Left cardiac atrium (tissue), 4 donors: ENCODE measurements at places on chromosomes 6 and 20.

DNA sequence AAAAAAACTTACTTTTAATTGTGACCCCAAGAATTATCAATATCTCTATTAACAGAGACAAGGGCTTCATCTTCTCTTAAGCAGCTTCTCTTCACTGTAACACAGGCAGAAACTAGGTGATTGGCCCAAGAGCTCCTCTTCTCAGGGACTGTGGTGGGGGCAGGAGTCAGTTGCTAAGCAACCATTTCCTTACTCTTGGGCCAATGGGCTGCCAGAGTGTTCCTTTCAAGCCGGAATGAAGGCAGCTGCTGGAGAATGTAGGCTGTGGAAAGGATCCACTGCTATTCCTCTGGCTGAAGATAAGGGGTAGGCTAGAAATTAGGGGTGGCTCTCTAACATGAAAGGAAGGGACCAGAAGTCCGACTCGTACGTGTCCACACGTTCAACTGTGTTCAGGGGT lies at the start of gene SEL1L2:
TSS of gene SEL1L2 (minus strand) at position 150 of the 400 bp plus-strand sequence. CDS start at position 70, 80 bp downstream.
- DNase-seq: no peak

DNA sequence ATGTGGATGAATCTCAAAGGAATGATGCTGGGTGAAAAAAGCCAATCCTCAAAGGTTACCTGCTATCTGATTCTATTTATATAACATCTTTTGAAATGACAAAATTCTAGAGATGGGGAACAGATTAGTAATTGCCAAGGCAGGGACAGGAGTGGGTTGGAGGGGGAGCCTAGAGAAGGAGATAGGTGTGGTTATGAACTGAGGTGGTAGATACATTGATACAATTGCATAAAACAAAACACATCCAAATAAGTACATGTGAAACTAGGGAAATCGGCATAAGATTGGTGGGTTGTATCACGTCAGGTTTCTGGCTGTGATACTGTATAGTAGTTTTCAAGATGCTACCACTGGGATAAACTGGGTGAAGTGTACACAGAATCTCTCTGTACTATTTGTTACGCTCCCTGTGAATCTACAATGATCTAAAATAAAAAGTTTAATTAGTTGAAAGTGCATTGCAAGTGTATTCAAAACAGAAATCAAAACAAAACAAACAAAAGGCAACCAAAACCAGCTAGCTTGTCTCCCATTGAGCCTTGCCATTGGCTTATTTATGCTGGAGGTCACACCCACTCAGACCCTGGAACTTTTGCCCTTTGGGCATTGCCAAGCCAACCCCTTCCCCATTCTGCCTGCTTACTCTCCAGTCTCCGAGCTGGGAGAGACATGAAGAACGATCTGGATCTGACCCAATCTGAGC lies 27.8 kb downstream of the PPP1R16B start:
- no peak for DNase-seq

DNA sequence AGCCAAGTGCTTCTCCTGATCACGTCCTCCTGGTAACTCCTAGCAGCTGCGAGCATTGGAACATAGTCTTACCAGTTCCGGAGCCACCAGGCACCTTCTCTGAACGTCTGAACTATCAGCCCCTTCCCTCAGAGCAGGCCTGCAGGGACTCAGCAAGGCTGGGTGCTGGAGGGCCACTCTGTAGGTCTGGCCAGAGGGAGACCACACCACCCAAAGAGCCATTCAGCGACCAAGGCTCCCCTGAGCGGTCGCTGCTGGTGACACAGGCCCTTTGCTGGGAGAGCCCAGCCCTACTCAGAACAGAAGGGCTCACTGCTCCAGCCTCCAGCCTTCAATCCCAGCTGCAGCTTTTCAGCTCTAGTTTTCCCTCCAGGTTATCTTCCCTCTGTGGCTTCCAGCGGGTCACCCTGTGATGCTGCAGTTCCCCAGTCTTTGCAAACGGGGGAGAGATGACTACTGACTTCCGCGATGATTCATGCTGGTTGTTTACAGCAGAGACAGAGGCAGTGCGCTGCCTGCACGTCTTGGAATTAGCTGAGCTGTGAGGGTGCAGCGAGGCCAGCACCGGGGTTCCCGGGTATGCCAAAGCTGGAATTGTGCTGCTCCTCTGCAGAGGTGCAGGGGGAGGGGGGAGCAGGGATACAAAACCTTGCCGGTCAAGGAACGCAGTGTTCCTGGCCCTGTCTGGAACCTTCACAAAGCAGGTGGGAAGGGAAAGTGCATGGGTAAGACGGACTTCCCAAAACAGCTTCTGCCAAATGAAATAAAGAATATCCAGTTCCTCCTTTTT lies 161.4 kb downstream of the LY86 start:
- peak; percentile 52 for DNase-seq

DNA sequence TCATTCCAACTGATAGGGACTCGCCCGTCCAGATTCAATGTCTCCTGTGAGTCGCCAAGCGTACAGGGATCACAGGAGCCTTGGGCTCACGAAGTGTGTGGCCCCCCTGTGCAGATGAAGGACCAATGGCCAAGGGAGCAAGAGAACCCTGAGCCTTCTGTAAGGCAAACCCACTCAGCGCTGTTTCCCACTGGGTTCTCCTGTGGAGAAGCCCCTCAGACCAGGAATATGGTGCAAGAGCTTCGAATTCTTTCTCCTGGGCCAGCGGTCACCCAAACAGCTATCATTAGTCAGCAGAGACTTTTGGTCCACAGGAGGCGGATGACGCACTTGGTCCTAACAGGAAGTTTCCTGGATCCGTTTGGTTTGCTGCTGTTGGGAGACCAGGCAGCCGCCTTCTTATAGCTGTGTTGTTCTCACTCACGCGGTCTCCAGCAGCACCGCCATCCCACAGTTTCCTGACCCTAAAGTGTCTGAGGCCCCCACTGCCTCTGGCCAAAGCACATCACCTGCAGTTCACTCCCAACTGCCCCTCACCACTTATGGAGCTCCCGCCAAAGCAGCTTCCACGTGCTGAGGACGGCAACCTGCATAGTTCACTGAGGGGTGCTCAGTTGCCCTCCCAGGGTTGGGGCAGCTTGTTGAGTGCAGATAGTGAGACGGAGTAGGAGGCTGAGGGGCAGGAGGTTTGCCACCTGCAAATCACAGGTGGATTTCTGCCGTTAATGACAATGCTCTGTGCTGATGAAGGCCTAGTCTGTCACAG lies 268.6 kb downstream of the ERMARD start:
- DNase-seq: no peak

GRCh38 chr6:36033935-36034334 lies 6.3 kb downstream of the MAPK14 start:
- no peak for DNase-seq

DNA sequence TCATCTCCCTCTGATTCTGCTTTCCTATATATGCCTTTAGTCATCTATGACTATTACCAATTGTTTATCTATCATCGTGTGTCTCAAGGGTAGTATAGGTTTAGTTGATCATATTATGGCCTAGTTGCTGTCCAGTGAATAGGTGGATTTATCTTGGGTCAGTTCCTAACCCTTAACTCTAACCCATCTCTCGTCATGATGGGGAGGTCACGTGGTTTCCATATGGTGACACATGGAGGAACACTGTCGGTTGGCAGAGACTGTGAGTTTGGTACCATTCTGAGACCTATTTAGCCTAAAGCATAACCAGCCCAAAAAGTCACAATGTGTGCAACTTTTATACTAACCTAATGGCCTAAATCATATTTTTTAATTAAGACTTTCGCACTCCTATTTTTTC lies 103.5 kb downstream of the SAMD5 start:
- DNase-seq: no peak

DNA sequence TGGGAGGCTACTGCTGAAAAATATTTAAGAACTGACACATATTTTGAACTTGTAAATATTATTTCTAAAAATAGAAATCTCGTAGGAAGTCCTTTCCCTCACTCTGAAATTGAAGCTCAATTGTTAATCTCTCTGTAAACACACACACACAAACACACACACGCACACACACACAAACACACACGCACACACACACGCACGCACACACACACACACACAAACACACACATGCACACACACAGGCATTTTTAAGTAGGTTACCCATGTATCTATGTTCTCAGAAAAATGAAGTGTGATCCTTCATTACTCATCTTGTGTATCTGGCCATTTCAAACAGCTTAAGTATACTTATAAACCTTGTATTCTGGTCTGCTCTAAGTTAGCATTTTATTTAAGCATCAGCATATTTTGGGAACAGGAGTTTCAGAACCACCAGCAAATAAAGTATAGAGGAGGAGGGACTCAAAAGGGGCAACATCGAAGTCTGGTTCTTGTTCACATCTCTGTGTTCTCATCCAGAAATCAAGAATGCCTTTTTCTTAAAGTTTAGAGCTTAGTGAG lies 11.6 kb downstream of the CCN6 start:
- DNase-seq: no peak

GRCh38 chr6:20200761-20201630 lies 11.3 kb downstream of the MBOAT1 start:
- no peak for DNase-seq

DNA sequence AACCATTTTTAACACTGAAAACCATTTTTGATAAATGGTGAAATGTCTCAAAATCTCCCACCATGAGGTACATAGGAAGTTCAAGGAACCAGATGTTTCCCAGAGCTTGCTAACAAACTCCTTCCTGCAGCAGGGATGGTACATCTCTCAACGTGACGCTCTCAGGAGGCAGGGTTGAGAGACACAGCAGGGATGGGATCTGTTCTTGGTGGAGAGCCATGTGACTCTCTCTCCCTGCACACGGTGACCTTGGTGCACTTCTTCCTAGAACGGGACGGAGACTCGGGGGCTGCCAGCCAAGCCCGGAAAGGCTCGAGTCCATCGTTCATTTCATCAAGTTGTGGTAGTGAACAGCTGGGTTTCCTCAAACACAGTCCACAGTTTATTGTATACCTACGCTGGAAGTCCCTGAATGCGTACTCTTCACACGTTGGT lies 94.2 kb downstream of the FAM50B start:
- peak; percentile 46 for DNase-seq

DNA sequence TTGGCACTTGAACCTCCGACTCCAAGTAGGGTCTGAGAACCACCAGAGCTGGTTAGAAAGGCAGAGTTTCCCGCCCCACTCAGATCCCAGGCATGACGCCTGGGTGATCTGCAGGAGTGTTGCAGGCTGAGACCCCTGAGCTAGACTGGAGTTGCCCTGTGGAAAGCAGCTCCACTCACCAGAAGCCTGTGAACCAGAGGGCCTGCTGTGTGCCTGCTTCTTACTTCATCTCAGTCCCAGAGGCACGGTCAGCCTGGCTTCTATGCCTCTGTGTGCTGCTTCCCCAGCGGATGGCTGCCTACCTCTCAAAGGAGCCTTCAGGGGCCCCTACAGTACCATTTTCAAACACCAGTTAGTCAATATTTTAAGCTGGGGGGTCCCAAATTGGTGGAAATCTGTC lies 15.6 kb upstream of the CCN6 start:
- no peak for DNase-seq

- DNase-seq: no peak
Measured at GRCh38 chr6:142322504-142323198, 20.8 kb downstream of the ADGRG6 start.

DNA sequence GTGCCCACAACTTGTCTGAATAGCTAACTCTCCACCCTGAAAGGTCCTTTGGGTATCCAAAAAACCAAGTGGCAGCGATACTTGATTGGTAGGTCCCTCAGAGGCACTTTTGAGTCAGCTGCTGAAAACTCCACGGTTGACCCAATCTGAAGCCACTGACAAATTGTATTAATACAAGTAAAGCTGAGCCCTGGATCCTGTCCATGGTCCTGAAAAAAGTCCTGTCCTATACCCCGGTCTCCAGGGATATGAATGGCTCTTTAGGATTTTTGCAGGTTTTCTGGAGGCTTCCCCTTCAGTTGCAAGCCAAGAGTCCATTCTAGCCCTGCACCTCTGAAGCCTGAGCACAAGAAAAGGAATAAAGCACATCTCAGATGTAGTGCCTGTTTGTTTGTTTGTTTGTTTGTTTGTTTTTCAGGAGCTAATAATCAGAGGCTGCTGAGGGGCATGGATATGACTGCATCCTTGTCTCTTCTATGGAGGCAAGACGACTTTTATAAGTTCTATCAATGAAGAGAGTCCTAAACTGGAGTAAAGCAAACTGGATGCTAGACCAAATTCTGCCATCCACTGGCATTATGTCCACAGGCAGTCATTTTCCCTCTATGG lies 1.7 kb upstream of the SLC12A5 start:
- DNase-seq: peak; percentile 31

GRCh38 chr6:105746509-105746908 lies 339.6 kb upstream of the PRDM1 start:
- DNase-seq: no peak

- DNase-seq: no peak
Measured at GRCh38 chr20:43372051-43372450, 85.6 kb upstream of the SRSF6 start.

DNA sequence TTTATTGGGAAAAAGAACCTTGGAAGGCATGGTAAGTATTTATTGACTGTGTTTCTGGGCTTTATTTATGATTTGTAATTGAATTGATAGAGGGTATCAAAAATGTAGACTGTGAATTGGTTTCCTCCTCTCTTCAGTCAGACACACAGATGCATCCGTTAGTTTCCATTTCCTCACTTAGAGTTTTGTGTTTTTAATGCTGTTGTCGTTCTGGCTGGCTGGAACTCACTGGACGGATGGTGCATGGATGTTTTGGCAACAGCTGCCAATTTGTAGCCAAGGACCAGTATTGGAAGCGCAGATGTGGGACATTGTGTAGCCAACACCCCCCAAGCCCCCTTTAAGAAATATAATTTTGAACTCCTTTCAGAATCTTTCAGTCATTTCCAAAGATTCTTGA lies 134.5 kb downstream of the JARID2 start:
- no peak for DNase-seq
